ENCODE measurements at places on chromosomes 11 and 22. TPM values are rescaled to one million over a fixed set of nuclear protein-coding genes. Genes with fewer than 3 reads are reported as not detected.

Gene HTATIP2
- total RNA-seq = 188 TPM

Gene XRCC6
- 337 TPM for total RNA-seq

Gene TMEM45B
- not detected for total RNA-seq

Gene CHADL
- total RNA-seq = not detected

Gene PRRG4
- 0.47 TPM for total RNA-seq
